Ammon's horn (tissue), 1 donor: ENCODE measurements at places on chromosomes 3 and 15.

DNA sequence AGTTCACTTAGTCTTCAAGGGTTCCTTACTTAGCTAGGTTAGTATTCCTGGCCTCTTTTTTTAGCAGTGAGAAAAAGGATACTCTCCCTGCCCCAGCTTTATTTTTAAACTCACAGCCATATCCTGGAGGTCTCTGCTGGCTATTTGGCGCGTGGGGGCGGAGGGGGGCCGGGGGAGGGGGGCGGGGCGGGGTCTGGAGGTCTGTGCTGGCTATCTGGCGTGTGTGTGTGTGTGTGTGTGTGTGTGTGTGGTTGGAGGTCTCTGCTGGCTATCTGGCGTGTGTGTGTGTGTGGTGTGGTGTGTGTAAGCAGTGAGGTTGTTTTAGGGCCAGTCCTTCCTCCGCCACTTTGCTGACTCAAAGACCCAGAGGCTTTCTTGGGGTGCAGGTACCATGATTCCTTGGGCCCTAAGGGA, 579 bp upstream of the PLAAT1 start:
- no peak for DNase-seq

DNA sequence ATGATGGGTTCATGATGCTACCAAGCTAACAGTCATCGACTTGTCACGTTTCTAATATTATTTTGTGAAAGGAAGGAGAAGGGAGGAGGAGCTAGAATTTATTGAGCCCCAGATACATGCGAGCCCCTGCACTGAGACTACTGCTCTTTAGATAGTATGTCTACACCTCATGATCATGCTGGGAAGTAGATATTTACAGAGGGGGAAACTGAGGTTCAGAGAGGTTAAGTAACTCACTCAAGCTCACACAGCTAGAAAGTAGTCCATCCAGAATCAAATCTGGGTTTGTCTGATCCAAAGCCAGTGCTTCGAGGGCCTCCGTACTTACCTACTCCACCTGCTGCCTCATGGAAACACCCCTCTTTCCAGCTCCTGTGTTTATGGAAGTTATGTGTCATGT, 38.8 kb upstream of the DLG1 start:
- DNase-seq: no peak

DNA sequence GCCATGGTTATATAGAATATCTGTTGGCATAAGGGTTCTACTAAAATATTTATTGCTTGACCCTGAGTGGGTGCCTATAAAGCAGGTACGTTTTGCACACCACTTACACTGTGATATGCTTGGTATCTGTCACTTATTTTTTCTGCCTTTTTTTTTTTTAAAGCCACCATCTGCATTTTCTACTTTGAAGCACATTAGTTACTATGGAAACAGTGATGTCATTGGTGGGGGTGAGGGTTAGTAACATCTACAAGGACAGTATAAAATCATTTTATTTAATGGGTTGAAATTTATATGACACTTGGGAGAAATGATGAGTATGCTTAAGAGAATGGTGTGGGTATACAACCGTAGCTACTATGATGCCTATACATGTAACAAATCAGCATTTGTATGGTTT, 25.6 kb downstream of the SLCO3A1 start:
- no peak for DNase-seq

GRCh38 chr3:108505811-108506210, 4.6 kb downstream of the MYH15 start:
- no peak for DNase-seq

- no peak for DNase-seq
Measured at GRCh38 chr3:85785766-85786165, 827.0 kb downstream of the CADM2 start.

DNA sequence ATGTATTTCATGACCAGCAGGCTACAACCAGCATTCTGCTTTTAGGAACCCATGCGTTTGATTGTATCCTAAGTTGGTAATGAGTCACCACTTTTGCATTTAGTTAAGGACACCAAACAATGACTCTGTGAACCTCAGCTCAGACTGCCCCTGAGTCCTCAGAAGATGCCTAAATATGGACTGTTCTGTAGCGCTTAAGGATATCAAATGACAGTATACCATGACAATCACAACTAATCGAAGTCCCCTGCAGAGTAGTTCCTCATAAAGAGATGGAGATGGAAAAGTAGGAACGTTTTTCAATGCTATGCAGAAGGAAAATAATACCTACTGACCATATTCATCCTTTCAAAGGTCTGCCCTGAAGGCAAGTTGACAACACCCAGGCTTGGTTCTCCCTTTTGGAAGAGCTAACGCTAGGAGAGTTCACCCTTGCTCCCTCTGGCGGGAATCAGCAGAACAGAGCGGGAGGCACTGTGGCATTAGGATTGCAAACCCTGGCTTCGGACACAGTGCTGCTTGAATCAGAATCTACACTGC, 508.6 kb downstream of the FHIT start:
- DNase-seq: peak; percentile 6

GRCh38 chr3:71930056-71930991, 145.4 kb upstream of the PROK2 start:
- DNase-seq: no peak

DNA sequence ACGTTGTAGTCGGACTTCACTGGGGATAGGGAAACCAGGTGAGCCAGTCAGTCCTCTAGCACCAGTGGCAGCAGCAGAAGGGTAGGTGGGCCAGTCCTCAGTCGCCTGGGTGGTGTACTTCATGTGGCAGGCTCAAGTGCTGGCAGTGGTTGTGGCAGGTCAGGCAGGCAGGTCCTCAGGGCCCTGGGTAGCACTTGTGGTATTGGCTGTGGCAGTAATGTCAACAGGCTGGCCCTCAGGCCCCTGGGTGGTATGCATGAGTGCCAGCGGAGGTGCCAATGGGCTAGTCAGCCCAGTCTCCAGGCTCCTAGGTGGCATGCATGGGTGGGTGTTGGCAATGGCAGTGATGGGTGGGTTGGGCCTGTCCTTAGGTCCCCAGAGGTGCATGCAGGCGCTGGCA, 40.6 kb downstream of the FAIM start:
- DNase-seq: no peak

GRCh38 chr3:193842029-193842798, 249.2 kb downstream of the OPA1 start:
- DNase-seq: peak; percentile 43

GRCh38 chr3:123071146-123071545, 4.3 kb downstream of the PDIA5 start:
- DNase-seq: peak; percentile 28

GRCh38 chr3:195867631-195868335, 40.6 kb downstream of the TNK2 start:
- no peak for DNase-seq

DNA sequence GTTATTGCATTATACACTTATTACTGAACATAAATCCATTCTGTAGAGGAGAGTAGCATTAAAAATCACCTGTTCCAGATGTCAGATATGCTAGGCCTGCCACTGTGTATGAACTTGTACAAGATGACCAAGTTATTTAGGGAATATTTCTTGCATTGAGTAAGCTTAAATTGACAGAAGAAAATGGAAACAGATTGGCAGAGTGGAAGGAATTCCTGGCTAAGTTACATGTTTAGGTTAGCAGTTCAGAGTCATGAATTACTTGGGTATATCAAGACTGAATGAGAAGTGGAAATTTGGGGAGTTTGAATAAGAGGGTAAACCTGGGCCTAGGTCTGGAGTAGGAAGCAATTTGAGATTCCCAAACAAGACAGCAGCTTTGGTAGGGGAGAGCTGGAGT, 44.6 kb downstream of the ARHGAP31 start:
- DNase-seq: no peak

DNA sequence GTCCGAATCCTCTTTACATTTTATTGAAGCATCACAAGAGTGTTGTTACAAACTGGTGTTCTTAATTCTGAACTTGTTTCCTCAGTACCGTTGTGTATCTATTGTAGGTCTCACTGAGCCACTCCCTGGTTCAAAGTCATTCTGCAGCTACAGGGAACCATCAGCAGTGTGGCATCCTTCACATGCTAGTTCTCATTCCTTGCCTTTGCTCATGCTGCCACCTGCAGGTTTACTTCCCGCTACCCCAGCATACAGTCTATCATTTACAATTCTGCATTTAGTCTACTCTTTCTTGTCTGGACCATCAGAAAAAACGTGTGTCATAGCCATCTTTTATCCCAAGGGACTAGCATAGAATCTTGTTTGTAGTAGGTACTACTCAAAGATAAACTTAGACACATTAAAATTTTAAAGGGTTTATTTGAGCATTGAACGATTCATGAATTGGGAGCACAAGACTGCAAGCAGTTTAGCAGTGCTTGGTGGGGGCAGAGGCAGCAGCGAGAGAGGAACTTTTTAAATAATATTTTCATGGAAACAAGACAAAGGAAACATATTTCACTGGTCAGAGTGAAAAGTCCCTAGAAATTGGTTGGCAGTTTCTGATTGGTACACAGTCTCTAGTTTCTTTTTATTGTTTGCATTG, 402.1 kb downstream of the CADM2 start:
- peak; percentile 92 for DNase-seq

DNA sequence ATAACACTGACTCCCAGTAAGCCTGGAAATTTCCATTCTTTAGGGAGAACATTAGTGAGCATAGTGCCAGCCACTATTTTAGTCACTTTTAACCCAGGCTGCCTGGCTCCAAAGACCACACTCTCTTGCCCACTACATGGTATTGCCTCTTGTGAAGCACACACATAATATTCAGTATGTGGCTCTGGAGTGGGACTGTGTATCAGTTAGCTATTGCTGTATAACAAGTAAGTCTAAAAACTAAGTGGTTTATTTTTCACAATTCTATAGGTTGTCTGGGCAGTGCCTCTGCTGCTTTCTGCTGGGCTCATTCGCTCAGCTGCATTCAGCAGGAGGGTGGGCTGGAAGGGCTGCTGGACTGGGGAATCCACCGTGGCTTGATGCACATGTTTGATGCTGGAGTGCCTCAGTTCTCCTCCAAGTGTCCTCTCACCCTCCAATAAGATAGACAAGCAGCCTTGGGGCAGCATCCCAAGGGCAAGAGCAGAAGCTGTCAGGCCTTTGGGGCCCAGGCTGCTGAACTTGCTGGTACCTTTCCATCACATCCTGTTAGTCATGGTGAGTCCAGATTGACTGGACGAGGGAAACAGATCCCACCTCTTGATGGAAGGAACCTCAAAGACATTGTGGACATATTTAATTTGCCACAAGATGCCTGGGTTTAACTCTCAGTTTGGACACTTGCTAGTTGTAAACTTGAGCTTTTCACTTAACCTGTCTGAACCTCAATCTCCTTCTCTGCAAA, 66.6 kb upstream of the TLE3 start:
- no peak for DNase-seq

DNA sequence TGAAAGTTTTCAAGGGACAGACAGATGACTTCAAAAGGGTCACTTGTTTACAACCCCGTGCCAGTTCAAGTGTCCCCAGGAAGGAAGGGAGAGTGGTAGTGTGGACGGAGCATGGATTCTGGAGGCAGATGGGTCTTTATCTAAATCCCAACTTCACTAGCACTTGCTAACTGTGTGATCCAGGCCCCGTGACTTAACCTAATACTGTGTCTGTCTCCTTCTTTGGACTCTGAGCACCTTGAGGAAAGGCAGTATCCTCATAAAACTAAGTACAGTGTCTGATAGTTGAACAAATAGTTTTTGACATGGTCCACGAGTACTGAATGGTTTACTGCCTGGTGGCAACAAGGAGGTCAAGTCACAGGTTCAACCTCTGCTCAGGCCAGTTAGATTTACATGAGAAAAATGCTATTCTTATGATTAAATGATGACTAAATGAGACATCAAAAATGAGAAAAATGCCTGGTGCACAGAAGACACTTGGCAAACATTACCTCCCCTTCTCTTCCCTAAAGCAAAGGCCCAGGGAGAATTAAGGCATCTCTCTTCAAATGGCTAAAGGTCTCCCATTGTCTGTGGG, 48.9 kb downstream of the ABCC5 start:
- DNase-seq: no peak

DNA sequence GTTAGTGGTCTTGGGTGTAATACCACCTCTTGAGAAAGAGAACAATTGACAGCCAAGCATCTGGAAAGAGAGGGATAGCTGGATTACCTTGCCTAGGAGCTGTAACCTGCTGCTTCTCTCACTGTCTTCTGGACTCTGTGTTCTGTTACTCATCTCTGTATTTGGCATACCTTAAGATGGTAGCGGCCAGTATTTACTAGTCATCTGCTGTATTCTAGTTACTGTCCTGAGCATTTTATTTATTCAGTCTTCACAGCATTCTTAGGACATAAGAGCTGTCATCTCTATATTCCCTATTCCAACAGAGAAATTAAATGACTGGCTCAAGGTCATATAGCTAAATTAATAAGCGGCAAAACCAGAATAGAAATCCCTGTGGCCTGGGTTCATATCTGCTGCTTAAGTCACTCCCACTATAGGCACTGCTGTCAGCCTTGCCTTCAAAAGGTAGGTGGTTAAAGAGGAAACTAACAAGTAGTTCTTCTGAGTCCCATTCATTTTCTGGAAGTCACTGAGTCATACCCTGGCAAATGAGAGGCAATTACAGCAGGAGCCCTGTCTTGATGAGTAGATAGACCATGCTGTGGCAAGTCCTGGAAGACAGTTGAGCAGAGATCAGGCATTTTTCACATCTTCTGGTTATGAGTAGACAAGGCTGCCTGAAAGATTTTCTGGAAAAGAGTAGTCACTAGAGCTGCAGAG, 68.2 kb downstream of the RAB7A start:
- no peak for DNase-seq

GRCh38 chr3:128415200-128415772, 51.4 kb downstream of the DNAJB8 start:
- no peak for DNase-seq

- peak; percentile 48 for DNase-seq
Measured at GRCh38 chr3:5095886-5096285, 26.2 kb upstream of the ARL8B start.

- no peak for DNase-seq
Measured at GRCh38 chr3:45776301-45776595, 20.1 kb downstream of the SLC6A20 start.

DNA sequence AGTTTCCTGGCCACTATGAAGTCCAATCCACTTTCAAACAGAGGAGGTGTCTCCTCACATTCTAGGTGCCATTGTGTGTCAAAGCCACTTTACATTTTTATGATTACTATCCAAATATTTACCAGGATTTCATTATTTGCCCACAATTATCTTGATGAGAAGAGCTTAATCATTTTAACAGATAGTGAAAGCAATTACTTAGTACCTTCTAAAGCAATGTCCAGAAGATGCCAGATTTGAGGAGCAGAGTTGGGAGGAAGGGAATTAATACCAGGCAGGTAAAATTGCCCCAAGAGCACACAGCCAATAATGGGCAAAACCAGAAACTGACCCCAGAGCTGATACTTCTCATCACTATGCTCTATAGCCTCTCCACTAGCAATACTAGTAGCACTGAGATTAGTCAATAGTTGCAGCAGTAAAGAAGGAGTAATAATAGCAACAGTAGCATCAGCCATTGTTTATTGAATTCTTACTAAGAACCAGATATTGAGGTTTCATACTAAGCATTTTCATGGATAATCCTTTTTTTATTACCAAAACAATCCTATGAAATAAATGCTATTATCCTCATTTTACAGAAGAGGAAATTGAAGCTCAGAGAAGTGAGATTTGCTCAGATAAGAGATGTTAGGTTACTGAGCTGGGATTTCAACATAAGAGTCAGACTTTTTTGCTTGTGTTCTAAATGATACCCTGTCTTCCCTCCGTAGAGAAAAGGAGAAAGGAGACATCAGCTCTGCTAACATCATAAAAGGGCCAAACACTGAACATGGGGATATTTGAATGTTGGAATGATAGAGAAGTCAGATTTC, 509.3 kb upstream of the CFAP20DC start:
- DNase-seq: no peak

- no peak for DNase-seq
Measured at GRCh38 chr3:183328823-183329222, 75.8 kb downstream of the B3GNT5 start.
